ENCODE measurements at places on chromosomes 1 and 21. TPM values are rescaled to one million over a fixed set of nuclear protein-coding genes. Genes with fewer than 3 reads are reported as not detected.

DNA sequence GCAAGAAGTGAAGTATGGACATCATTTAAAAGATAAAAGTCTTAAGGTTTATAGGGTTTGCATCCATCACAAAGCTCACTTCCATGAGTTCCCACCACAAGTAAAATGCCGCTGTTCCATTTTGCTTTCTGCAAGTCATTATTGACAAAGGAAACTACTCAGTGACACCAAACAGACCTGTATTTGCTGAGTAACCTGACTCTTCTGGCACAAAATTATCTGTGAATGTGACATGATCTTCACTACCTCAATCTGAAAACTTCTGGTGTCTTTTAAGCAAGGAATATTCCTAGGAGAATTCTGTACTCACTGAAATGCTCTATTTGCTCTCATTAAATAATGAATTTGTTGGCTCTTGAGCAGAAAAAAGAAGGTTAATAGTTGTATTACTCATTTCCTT, 1077.4 kb upstream of the ADGRL4 start:
- H3K27me3 ChIP-seq = no peaks in the 10 kb centered on the region
- no peaks in the 10 kb centered on the region for H3K36me3 ChIP-seq
- DNase-seq = no peak
- H3K27ac ChIP-seq = no peak overlapping the region

DNA sequence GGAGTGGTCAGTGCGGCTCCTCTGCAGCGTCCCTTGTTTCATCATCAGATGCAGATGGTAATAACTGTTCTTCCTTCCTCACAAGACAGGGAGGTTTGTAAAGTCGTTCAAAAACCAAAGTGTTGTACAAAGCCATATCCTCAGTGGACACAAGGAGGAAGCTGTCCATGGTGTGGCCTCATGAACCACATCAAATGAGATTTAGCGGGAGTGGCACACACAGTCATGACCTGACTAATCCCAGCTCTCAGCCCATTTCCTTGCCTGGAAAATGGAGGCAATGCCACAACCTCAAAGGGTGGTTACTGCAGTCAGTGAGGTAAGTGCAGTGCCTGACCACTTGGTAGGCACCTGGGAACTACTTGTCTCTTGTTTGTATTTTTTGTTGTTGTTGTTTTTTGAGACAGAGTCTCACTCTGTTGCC, 13.4 kb downstream of the ENTREP3 start:
- H3K4me1 ChIP-seq = peaks cover 32% of the 10 kb centered on the region
- no peak overlapping the region for H3K27ac ChIP-seq
- H3K4me3 ChIP-seq = no peak overlapping the region
- H3K27me3 ChIP-seq = no peaks in the 10 kb centered on the region
- peak; percentile 38 for DNase-seq
- peaks cover 14% of the 10 kb centered on the region for H3K36me3 ChIP-seq

SPATA1 gene
- total RNA-seq = 1.8 TPM

- H3K4me1 ChIP-seq = no peaks in the 10 kb centered on the region
- H3K27ac ChIP-seq = no peak overlapping the region
- H3K36me3 ChIP-seq = no peaks in the 10 kb centered on the region
- no peak overlapping the region for H3K4me3 ChIP-seq
- H3K27me3 ChIP-seq = no peaks in the 10 kb centered on the region
- DNase-seq = no peak
Measured at GRCh38 chr1:145730900-145731299, 11.6 kb downstream of the CD160 start.

DNA sequence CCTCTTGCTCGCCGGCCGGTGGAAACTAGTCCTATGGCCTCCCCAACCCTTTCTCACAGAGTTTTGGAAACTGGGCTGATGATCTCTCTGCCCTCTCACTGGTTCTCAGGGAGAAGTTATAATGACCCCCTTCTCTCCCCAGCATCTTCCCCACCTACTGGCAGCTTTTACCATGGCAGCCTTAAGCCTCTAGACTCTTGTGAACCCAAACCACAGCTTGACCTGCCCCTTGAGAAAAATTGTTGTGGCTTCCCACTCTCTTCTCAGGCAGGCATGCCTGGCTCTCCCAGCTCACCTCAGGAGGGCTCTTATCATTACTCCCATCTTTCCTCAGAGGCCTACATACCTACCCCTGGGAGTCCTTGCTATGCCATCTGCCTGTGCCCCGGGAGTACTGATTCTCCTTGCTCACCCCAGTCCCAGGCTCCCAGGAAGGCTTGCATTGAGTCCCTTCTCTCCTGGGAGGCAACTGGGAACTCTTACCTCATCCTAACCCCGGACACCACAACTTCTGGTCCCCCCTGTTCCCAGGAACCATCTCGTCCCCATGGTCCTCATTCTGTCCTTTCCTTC, 1.6 kb downstream of the NSUN4 start:
- DNase-seq = no peak
- H3K27ac ChIP-seq = peak overlapping the region; percentile 100
- H3K4me3 ChIP-seq = no peak overlapping the region
- H3K27me3 ChIP-seq = no peaks in the 10 kb centered on the region
- peaks cover 36% of the 10 kb centered on the region for H3K36me3 ChIP-seq

- H3K4me1 ChIP-seq = no peaks in the 10 kb centered on the region
- H3K27ac ChIP-seq = no peak overlapping the region
- H3K27me3 ChIP-seq = no peaks in the 10 kb centered on the region
- H3K4me3 ChIP-seq = no peak overlapping the region
Measured at GRCh38 chr1:165581926-165582325, 38.1 kb downstream of the LRRC52 start.

DNA sequence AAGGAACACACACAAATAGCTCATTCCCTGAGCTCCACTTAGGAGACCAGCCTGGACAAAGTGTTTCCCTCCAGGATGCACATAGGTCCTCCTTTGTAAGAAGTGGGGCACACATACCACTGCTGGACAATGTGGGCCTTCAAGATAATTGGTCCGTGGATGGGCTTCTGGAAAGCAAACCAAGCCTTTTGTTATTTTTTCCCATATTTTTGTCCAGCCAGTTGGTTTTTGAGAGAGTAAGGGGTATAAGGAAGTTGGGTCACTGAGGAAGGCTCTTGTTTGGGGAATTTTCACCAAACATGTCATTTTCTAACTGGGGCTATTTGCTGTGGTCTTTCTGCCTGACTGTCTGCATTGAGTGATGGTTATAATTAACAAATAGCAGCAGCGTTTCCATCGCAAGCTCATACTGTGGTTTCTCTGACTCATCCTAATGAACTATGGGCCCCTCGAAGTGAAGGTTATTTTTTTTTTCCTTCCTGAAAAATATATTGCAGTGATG, 306.3 kb upstream of the DUSP10 start:
- H3K4me1 ChIP-seq = peaks cover 13% of the 10 kb centered on the region
- no peak overlapping the region for H3K27ac ChIP-seq
- no peak for DNase-seq

GRCh38 chr1:58391056-58391455, 155.5 kb downstream of the OMA1 start:
- peak; percentile 18 for DNase-seq
- no peaks in the 10 kb centered on the region for H3K36me3 ChIP-seq
- H3K4me1 ChIP-seq = no peaks in the 10 kb centered on the region
- H3K4me3 ChIP-seq = no peak overlapping the region
- no peak overlapping the region for H3K27ac ChIP-seq

DNA sequence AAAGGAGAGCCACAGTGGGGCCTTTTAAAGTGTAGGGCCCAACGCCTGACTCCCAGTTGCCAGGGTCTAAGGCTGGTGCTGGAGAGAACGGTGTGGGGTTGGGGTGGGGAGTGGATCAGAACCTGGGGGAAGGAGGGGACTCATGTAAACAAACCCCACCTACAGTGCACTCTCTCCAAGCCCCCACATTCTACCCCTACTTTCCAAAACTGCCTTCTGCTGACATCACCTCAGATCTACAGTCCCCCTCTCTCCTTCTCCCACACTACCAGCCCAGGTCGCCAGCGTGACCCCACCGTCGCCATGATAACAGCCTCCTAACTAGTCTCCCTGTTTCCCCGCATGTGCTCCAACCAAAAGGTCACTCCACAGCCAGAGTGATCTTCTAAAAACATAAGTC, 26.6 kb downstream of the TNNT2 start:
- H3K27me3 ChIP-seq = no peaks in the 10 kb centered on the region
- H3K27ac ChIP-seq = no peak overlapping the region
- H3K36me3 ChIP-seq = no peaks in the 10 kb centered on the region
- DNase-seq = no peak
- peaks cover 7% of the 10 kb centered on the region for H3K4me1 ChIP-seq
- no peak overlapping the region for H3K4me3 ChIP-seq

- no peak overlapping the region for H3K4me3 ChIP-seq
- H3K27me3 ChIP-seq = no peaks in the 10 kb centered on the region
- H3K4me1 ChIP-seq = no peaks in the 10 kb centered on the region
- DNase-seq = no peak
- H3K36me3 ChIP-seq = no peaks in the 10 kb centered on the region
- no peak overlapping the region for H3K27ac ChIP-seq
Measured at GRCh38 chr1:41791667-41792484, 126.8 kb downstream of the HIVEP3 start.

HSF2BP gene
- 1.2 TPM for total RNA-seq

DNA sequence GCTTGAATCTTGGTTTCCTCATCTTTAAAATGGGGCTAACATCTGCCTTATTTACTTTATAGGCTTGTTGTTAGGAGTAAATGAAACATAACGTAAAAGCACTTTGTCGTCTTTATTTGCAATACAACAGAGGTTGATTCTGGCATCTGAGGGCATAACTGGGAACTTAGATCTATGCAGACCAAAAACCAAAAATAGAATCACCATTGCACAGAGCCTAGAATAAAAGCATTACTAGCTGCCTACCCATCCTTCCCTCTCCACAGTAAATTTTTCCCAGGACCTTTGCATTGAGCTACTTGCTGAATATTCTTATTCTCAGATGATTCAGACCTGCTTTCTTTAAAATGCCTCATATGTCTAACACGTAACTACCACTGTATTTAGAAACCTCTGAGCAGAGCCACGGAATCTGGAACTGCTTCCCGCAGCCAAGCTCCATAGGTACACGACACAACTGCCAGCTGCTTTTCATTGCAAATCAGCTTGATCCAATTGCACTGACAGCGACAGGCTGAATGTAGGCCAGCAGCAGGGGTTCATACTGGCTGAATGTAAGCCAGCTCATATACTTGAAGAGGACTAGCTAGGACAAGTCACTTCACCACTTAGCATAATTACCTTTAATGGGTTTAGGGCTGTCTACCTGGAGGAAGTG, 33.2 kb upstream of the SERBP1 start:
- H3K36me3 ChIP-seq = no peaks in the 10 kb centered on the region
- peaks cover 47% of the 10 kb centered on the region for H3K4me1 ChIP-seq
- no peaks in the 10 kb centered on the region for H3K27me3 ChIP-seq
- H3K4me3 ChIP-seq = no peak overlapping the region

- H3K27ac ChIP-seq = no peak overlapping the region
- DNase-seq = no peak
- no peaks in the 10 kb centered on the region for H3K27me3 ChIP-seq
- H3K4me3 ChIP-seq = no peak overlapping the region
Measured at GRCh38 chr1:167463875-167464575, 54.3 kb downstream of the CD247 start.

DNA sequence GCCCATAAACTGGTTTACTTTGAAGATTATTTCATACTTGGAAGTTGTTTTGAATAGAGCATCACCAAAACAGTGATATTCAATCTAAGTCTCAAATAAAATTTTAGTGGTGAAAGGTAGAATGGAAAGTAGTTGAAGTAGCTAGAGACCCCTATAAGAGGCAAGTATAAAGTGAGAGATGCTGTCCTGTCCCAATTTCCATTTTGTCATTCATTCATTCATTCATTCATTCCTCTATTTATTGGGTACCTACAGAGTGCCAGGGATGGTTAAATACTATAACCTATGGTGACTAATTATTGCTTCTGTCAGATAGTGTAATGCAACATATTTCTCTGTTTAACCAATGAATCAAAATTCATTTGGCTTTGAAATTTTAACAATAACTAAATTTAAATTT, 32.7 kb downstream of the RRAGC start:
- H3K4me1 ChIP-seq = no peaks in the 10 kb centered on the region
- H3K27ac ChIP-seq = no peak overlapping the region
- no peaks in the 10 kb centered on the region for H3K36me3 ChIP-seq

DNA sequence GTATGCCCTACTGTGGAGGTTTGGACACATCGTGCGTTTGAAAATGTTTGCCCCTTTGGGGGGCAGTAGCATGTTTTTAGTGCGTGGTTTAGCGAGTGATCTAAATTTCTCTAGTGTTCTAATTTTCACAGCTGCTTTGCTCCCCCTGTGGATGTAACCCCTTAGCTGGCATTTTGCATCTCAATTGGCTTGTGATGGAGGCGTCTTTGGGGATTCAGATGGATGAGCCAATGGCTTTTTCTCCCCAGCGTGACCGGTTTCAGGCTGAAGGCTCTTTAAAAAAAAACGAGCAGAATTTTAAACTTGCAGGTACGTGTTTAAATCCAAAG, 836 bp downstream of the CDC7 start:
- peak overlapping the region; percentile 76 for H3K4me3 ChIP-seq
- peak overlapping the region; percentile 99 for H3K27ac ChIP-seq
- no peaks in the 10 kb centered on the region for H3K36me3 ChIP-seq
- peaks cover 6% of the 10 kb centered on the region for H3K4me1 ChIP-seq
- DNase-seq = no peak
- H3K27me3 ChIP-seq = no peaks in the 10 kb centered on the region

GRCh38 chr21:36966821-36967768, 626 bp upstream of the HLCS start:
- peaks cover 3% of the 10 kb centered on the region for H3K36me3 ChIP-seq
- peaks cover 18% of the 10 kb centered on the region for H3K4me1 ChIP-seq
- H3K27ac ChIP-seq = peak overlapping the region; percentile 92
- peak; percentile 32 for DNase-seq

DNA sequence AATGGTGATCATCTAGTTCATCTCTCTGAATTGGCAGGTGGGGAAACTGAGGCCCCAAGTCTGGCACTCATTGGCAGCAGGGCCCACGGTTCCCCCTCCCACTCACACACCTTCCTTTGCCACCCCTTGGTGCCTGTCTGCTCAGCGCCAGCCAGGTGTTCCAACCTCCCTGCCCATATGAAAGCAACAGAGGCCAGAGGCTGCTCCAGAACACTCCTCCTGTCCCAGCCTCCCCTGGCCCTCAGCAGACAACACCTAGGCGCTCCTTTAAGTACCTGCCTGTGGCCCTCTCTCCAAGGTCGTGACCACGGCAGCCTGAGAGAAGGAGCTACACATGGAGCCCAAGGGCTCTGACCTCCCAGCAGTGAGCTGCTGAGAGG, 362.3 kb upstream of the VAMP3 start:
- no peaks in the 10 kb centered on the region for H3K27me3 ChIP-seq
- H3K27ac ChIP-seq = no peak overlapping the region
- H3K4me1 ChIP-seq = no peaks in the 10 kb centered on the region
- H3K36me3 ChIP-seq = no peaks in the 10 kb centered on the region
- H3K4me3 ChIP-seq = no peak overlapping the region

- H3K27ac ChIP-seq = peak overlapping the region; percentile 94
- peak overlapping the region; percentile 22 for H3K4me3 ChIP-seq
Measured at GRCh38 chr21:37554661-37555379, 188.2 kb downstream of the DYRK1A start.

DNA sequence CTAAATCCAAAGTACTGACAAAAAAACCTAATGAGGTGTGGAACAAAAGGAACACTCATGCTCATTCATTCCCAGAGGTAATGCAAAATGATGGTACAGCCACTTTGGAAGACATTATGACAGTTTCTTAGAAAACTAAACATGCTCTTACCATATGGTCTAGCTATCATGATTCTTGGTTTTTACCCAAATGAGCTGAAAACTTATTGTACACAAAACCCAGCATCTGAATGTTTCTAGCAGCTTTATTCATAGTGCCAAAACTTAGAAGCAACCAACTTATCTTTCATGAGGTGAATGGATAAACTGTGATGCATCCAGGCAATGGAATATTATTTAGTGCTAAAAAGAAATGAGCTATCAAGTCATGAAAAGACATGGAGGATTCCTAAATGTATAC, 318.4 kb upstream of the OLFM3 start:
- no peak overlapping the region for H3K27ac ChIP-seq
- DNase-seq = no peak
- H3K4me1 ChIP-seq = no peaks in the 10 kb centered on the region

Data from muscle of leg (tissue), 16 donors.